Stimulated activated CD8-positive, alpha-beta memory T cell treated with anti-CD3 and anti-CD28 coated beads, Interleukin-7, amount 100 ng/mL, for 1 hour (primary cell): ENCODE measurements at places on chromosomes 7 and 10.
A peak's percentile ranks its signal among the peaks of the same experiment; 100 is the strongest.

GRCh38 chr7:3753868-3754267 is 452.8 kb downstream of the SDK1 start:
- DNase-seq: no peak

DNA sequence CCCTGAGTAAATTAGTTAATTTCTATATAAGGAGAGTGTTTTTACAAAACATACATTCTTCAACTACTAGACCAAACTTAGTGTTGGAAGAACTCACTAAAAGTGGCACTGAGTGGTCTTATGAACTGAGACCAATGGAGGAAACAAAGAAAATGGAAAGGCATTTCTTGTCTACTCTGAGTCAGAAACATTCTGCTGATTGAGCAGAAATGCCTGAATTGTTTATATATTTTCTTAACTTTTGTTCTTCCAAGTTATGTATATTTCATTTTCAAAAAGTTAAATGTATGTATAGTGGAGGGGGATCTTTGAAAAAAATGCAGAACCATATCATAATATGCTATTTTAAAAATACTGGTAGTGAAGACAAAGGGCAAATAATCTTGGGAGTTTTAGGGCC is 320.7 kb downstream of the HGF start:
- DNase-seq: no peak

DNA sequence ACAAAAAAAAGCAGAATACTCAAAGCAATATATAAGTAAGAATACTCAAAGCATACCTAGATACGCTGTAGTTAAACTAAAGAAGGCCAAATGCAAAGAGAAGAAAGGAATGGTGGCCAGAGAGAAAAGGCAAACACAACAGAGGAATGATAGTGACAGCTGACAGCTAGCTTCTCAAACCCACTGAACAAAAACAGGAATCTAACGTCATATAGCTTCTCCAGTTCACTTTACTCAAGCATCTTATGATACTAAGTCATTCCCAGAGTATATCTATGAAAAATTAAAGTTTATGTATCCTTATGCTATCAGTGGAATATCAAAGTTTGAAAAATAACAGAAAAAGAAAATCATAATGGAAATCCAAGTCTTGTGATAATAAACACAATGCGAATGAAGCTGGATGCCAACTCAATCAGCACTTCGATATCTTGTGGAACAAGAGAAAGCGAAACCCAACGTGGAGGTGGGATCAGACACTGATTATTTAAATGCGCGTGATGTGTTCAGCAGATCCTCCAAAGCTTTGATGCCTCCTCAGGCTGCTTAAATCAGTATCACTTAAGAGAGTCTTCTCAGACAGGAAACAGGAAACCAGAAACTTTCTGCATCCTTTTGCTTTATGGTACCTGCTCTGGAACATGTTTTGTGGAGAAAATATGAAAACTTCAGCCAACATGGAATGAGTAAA is 102.8 kb downstream of the PIP4K2A start:
- DNase-seq: no peak

DNA sequence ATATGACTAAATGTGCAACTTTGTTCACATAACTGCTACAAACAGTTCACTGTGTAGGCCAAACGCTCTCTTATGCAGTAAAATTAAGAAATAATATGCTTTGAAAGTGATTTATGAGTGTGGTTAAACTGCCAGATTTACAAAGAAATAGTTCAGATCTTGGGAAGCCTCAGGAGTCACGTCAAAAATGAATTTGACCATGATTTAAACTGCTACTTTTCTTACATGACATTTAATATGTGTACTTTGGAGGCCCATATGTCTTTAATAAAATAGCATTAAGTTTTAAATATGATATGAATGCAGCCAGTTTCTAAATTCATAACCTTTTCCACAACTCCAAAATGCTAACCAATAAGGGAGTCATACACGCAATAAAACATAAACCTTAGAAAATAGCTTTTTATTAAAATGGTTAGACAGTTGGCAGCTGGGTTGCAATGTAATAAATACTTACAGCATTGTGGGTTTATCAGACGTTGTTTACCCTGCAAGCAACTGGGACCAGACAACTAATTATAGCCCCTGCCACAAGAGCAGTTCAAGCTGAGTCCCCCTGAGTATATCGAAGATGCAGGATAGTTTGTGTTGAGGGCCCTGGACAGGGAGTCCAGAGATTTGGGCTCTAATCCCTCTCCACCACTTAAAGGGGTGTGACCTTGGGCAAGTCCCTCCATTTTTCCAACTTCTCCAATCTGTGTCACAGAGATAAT is 640.4 kb downstream of the LRMDA start:
- no peak for DNase-seq

DNA sequence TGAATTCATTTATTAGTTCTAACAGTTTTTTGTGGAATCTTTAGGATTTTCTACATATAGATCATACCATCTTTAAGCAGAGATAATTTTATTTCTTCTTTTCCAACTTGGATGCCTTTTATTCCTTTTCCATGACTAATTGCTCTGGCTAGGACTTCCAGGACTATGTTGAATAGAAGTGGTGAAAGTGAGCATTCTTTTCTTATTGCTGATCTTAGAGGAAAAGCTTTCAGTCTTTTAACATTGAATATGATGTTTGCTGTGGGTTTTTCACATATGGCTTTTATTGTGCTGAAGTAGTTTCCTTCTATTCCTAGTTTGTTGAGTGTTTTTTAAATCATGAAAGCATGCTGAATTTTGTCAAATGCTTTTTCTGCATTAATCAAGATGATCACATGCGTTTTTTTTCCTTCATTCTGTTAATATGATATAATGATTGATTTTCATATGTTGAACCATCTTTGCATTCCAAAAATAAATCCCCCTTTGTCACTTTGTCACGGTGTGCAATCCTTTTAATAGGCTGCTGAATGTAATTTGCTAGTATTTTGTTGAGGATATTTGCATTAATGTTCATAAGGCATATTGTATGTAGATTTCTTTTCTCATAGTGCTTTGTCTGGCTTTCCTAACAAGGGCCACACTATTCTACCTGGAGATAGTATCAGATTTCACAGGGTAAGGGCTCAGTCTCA is 92.9 kb downstream of the ZNF467 start:
- no peak for DNase-seq

GRCh38 chr7:95376632-95377400 is 19.4 kb downstream of the PON3 start:
- no peak for DNase-seq

GRCh38 chr7:133060004-133060403 is 21.9 kb downstream of the CHCHD3 start:
- DNase-seq: no peak

DNA sequence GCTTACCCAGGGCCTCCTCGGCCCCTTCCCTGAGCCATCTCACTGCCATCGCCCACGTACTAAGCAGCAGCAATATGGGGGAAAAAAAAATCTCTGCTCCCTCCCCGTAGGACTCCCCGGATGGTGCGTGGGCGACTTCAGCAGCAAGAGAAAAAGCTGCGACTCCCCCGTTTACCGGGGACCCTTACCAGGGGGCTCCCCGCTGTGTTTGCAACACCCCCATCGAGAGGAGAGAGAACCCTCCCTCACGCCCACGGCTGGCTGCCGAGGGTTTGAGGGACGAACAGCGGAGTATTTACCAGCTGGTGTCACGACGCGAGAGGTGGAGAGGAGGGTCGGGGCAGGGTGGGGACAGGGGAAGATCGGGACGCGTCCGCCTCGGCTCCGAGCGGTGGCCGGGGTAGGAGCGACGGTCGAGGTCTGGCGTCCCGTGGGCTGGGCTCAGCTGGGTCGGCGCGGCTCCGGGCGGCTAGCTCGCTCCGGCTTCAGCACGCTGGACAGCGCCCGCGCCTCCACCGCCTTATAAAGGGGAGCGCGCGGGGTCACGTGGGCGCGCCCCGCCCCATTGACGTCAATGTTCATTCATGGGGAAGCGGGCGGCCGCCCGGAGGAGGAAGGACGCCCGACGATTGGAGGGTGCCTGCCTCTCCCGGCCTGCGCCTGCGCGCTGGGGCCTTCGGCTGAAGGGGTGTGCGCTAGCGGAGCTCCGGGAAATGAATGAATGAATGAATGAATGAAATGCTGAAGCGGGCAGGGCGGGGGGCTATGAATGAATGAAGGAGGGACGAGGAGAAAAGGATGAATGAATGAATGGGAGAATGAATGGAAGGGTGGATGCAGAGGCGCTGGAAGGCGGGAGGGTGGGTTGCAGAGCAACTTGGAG is at the start of gene VGF:
TSS of gene VGF (minus strand) at position 495 of the 883 bp plus-strand sequence. CDS start 726 bp downstream, outside the sequence.
- peak; percentile 83 for DNase-seq

GRCh38 chr7:130758429-130759056 is 24.5 kb upstream of the KLF14 start:
- DNase-seq: no peak

- no peak for DNase-seq
Measured at GRCh38 chr10:128305601-128306345, 179.6 kb upstream of the MKI67 start.

GRCh38 chr7:157875230-157876179 is 538.7 kb downstream of the DNAJB6 start:
- peak; percentile 32 for DNase-seq

GRCh38 chr7:157477550-157478212 is 140.9 kb downstream of the DNAJB6 start:
- DNase-seq: no peak

DNA sequence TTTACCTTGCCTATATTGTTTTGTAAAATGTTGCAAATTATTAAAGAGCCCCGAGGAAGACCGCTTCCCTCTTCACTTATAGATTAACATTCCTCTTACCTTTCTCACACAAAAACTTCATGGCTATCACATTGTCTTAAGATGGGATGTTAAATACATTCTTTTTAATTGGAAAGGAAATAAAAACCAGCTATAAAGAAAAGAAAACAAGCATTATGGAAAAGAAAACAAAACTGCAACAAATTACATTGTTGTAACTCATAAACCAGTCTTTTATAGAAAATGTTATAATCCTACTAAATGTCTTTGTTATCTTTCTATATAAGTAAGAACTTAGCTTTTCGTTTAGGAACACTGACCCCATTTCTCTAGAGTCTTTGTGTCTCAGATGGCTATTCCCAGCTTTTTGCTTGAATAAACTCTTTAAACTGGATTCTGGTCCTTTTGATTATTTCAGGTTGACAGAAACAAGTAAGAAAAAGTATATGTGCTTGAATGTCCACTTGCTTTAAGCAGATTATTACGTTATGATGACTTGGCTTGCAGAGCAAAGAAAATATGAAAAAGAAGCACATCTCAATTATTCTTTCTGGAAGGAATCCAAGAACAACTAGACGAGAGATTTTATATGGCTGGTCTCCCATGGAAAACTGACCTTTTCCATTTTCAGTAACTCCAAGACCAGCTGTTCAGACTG is 128.2 kb downstream of the AKR1D1 start:
- no peak for DNase-seq

- no peak for DNase-seq
Measured at GRCh38 chr7:87767827-87768226, 108.3 kb downstream of the SLC25A40 start.

- no peak for DNase-seq
Measured at GRCh38 chr7:2475678-2476015, 551 bp downstream of the GRIFIN start.

GRCh38 chr7:81140252-81140651 is 221.4 kb upstream of the SEMA3C start:
- DNase-seq: no peak

DNA sequence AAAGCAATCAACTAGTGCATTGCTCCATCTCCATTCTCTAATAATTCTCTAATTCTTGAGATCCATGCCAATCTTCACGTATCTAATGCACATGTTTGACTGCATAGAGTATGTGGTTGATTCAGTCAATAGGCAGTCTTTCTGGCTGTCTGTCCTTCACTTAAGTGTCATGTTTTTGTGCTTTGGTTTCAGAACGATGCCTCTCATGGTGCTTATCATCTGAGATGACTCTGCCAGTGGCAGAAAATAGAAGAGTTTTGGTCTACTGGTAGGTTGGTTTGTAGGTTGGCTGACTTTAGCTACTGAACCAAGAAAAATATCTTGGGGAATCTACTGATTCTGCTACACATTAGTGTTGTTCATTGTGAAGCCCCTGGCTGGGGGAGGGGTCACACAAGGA is 364.2 kb downstream of the SFMBT2 start:
- no peak for DNase-seq

DNA sequence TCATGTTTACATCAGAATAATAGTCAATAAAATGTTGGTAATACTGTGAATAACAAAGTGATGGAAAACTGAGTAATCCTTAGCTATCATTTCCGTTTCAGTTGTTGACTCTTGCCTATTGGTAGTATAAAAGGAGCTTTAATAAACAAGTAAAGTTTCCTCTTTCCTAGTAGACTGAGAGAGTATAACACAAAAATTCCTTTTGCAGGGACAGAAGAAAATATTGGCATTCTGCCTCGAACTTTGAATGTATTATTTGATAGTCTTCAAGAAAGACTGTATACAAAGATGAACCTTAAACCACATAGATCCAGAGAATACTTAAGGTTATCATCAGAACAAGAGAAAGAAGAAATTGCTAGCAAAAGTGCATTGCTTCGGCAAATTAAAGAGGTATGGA is 9.4 kb downstream of the KIF20B start:
- no peak for DNase-seq

- no peak for DNase-seq
Measured at GRCh38 chr7:74173491-74173865, 678 bp upstream of the EIF4H start.

GRCh38 chr7:127918130-127918529 is 113.1 kb downstream of the LRRC4 start:
- DNase-seq: no peak

DNA sequence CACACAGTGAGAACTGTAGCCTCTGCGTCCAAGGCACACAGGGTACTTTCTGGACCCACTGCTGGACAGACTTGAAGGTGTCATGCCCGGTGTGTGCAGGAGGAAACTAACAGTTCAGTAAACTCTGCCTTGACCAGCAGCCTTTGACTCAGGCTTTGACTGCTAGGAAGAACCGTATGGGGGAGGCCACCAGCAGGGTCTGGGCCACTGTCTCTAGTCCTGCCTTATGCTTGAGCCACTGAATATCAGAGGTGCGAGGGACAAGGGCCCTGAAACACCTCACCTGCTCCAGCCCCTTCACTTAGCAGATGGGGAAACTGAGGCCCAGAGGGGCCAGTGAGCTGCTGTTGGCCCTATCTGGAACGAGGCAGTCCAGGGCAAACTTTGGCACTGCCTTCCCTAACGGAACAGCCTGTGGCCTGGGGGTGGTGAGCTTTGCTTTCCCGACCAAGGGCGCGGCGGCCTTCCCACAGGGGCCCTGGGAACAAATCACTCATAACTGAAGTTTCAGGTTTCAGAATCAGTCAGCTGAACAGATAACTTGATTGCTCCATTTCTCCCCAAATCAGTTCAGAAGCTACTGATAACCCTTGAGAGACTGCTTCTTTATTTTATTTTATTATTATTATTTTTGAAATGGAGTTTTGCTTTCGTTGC is 130.0 kb downstream of the FAM53B start:
- no peak for DNase-seq

DNA sequence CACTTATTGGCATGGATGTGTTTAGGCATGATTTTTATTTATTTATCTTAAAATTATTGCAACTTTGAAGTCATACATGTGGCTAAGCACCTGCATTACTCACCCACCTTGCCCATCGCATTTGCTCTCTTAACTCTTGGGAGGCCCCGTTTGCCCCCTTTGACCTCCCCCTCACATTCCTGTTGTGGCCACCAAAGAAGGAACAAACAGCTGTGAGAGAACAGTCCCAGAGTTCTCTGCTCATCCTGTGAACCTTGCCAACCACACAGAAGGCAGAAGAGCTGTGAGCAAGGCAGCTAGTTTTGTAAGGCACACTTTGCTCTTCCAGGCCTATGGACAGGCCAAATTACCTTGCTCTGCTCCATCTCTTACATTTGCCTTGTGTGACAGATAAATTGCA is 23.6 kb upstream of the FGL2 start:
- DNase-seq: no peak
